Omental fat pad (tissue), 4 donors: ENCODE measurements at places on chromosomes 6 and 20.

DNA sequence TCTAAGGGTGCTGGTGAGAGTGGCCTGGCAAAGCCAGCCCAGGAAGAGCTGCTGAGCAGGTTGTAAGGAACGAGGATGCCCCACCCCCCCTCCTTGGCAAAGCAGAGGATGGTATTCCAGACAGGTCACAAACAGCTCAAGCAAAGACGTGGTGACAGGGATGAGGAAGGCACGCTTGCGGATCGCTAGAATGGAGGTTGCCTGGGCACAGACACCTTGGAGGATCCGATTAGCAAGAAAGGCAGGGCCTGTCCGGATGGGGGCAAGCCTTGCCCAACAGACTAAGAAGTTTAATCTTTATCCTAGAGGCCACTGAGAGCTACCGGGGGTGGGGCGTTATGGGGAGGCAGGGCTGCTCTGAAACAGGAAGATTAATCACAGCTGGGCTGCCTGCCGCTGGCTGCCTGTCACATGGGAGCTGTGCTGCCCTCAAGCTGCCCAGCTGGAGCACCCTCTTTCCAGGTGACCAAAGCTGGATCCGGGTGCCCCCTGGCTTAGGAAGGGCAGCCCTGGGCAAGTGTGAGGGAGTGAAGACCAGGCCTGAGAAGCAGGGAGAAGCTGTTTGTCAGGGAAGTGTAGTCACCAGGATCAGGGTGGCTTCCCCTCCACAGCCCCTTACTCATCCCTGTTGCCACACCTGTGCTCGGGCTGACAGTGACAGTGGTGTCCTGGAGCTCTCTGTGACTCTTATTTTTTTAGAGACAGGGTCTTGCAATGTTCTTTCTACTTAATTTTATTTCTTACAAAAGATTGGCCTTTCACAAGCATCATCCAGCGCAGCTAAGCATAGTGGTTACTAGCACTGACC, 9.1 kb upstream of the MAPK13 start:
- DNase-seq, result no peak

- no peak for DNase-seq
These were observed 90.8 kb downstream of the FAM83B start for GRCh38 chr6:54937371-54937770.

- no peak for DNase-seq
These were observed 90.2 kb upstream of the CDH4 start for GRCh38 chr20:61161726-61162390.

DNA sequence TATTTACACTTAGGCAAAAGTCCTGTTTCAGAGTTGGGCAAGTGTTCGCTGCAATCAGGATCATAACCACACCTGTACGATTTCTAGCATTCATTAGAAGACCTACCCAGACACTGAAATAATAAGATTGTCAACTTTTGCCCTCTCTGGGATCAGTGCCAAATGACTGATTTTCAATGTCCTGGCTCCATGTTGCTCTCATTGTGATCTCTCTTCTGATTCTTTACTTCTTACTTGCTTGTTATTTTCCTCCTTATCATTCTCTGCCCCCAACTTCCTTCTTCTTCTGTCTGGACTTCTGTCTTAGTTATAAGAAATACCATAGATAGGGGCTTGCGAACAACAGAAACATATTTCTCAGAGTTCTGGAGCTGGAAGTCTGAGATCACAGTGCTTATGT, 94.4 kb upstream of the BMP2 start:
- DNase-seq, result no peak

DNA sequence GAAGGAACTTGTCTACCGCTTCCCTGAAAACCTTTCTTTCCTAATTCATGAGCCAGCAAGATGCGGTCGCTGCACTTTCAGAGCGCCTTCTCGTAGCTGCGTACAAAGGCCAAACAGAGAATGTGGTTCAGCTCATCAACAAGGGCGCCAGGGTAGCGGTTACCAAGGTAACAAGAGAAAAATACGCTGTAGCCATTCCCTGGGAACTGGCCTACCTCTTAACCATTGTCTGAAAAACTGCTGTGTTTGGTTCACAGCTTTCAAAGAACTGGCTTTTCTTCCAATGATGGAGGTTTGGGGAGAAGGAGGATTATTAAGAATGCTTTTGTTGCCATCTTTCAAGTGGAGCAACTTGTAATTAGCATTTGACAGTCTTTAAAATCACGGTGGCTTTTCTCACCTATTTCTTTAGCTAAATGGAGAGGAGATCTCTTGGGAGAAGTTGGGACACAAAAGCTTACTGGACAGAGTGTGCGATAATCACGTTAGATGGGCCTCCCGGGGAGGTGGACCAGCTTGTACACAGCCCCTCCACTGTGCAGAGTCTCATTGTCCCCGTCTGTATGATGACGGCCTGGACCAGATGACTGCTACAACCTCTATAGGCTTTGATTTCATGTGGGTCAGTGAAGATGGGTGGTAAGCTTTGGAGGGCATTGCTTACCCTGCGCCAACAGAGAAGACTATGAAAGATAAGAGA, 71.5 kb downstream of the LYRM2 start:
- DNase-seq, result no peak

DNA sequence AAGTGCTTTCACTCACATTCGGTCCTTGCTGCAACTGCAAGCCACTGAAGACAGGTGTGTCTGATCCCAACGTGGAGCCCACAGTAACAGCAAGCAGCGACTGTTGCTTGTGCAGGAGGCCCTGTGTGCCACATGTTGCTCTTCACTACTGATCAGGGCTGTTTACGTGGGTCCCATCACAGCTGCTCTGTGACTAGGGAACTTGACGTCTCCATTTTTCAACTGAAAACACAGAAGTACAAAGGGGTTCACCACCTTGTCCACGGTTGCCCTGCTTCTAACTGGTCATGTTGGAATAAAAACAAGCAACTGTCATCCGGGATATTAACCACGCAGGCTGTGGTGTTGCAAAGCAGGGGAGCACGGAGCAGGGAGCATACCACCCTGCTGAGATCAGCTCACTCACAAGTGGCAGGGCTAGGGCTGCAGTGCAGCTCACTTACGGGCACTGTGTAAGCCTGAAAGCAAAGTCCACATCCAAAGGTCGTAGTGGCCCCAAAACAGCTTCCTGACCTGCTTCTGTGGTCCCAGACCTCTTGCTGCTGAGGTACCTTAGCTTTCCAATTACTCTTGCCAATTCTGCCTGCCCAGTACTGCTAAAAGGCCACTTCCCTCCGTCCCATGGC, 105.8 kb upstream of the DUSP22 start:
- DNase-seq, result no peak

GRCh38 chr20:59864726-59865125, 68.7 kb downstream of the SYCP2 start:
- no peak for DNase-seq

GRCh38 chr6:75333676-75334200, 49.1 kb upstream of the TMEM30A start:
- DNase-seq, result no peak

- no peak for DNase-seq
These were observed 138.4 kb upstream of the RNF24 start for GRCh38 chr20:4153661-4154238.

GRCh38 chr20:33362898-33363297, 38.4 kb downstream of the CDK5RAP1 start:
- no peak for DNase-seq

- DNase-seq, result no peak
These were observed 251.1 kb upstream of the TBX18 start for GRCh38 chr6:85015396-85015990.

DNA sequence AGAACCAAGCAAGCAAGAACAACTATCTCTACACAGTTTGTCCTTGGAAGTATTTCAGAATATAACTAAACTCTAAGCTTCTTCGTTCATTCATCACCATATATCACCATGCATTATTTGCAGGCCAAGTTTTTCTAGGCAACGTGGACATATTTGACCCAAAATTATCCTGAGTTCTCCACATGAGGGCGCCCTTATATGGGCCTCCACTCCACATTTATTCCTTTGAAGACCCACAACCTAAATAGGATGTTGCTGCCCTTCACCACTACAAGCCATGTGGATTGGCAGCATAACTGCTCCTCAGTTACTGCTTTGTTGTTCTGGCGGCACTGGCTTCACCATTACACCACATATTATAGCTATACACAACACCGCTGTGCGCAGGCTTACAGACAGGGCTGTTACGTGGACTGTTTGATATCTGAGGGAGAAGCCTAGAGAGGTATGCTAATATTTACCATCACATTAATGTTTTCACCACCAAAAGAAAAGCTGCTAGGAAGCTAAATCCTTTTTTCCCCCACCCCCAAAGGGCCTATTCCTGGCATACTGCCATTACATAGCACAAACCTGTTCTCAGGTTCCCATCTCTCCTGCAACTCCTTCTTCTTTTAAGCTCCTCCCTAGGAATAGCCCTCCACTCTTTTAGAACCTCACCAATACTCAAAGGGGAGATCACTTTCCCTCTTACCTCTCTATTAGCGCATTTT, 411.7 kb downstream of the C6orf118 start:
- DNase-seq, result no peak

- no peak for DNase-seq
These were observed 949 bp downstream of the TXLNB start for GRCh38 chr6:139290787-139291311.

DNA sequence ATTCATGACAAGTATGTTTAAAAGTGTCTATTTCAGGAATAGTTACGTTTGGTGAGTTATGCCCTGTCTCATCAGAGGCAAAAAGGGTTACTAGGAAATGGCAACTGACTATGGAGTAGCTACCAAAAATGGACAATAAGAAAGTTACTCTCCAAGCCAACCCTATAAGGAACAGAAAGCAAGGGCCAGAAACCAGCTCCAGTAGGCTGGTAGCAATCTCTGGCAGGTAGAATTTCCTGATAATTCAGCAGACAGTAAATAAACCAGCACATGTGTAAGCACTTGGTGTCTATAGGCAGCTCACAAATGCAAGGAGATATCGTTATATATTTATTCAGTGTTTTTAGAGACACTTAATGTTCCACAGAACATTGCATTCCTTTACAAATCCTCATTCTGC, 20.3 kb downstream of the SOX4 start:
- DNase-seq, result no peak

- DNase-seq, result no peak
These were observed 311.0 kb downstream of the LRFN2 start for GRCh38 chr6:40276141-40276540.

- DNase-seq, result no peak
These were observed at the start of gene CYP24A1 for GRCh38 chr20:54173653-54174456. Gene CYP24A1 (minus strand): TSS chr20:54173986. CDS start chr20:54173579, 407 bp downstream.

- no peak for DNase-seq
These were observed 84.5 kb upstream of the LRFN2 start for GRCh38 chr6:40671694-40672050.

DNA sequence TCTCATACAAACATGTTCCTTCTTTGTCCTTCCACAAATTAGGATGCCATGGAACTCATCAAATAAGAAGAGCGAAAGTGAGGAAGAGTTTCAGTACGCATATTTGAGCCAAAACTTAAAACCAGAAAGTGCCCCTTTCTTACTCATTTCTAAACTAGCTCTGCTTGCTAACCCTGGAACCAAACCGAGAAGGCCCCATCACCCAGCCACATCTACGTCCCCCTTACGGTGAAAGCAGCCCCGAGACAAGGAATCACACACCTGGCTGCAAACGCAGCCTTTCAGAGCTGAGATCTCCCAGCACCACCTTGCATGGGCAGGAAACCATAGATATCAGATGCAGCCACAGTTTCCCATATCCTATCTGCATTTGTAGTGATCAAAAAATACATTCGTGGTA, 28.5 kb downstream of the TRERF1 start:
- DNase-seq, result no peak

GRCh38 chr20:37317316-37317715, 27.9 kb downstream of the MANBAL start:
- DNase-seq, result no peak

DNA sequence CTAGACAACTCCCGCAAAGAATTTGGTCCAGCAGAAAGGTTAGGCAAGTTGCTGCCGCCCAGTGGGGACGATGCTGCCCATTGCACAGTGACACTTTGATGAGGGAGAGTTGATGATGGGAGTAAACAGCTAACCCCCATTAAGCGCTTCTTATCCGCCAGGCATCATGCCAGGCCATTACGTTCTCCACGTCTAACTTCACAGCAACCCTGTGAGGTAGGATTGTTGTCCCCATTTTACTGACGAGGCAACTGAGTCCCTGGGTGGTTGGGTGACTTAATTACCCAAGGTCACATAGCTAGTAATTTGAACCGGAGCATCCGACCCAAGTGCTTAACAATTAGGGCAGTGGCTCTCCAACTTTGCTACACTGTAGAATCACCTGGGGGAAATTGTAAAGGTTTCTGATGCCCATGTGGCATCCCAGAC, 738 bp downstream of the RALGAPB start:
- no peak for DNase-seq

GRCh38 chr6:98203170-98203806, 631.1 kb upstream of the POU3F2 start:
- DNase-seq, result no peak

DNA sequence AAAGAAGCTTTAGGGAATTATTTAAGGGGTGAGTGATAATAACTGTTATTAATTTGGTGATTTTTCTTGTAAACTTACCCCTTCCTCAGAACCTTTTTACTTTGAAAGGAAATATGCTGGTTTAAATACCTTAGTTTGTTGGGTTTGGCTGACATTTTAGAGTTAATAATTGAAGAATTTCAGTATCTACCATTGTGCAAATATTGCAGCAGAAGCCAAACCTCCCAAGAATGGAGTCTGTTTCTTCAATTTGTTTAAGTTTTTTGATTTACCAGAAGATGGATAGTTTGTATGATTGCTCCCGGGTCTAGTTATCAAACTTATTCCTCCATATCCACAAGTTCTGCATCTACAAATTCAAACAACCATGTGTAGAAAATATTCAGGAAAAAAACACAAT, 77.1 kb downstream of the ATRN start:
- DNase-seq, result no peak

- no peak for DNase-seq
These were observed 98.7 kb downstream of the ERMARD start for GRCh38 chr6:169850154-169850553.

- DNase-seq, result no peak
These were observed 10.1 kb upstream of the TRIM38 start for GRCh38 chr6:25952535-25952934.

DNA sequence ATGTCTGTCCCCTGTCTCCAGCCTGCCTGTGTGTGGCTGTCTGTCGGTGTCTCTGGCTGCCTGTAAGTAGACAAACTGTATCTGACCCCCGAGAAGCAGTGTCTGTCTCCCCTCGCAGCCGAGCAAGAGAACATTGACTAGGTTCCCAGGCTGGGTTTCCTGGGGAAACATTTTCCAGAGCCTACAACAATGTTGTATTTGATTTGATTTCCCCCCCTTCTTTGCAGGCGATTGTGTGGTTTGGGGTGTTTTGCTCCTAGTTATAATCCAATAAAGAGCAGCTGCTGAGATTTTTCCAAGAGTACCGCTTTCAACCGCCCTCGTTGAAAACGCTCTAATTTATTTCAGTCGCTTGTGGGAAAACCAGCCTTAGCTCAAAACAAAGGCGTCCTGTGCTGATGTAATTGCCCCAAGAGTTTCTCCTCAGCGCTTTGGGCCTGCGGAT, 92.6 kb downstream of the CDC5L start:
- no peak for DNase-seq
